Muscle of back (tissue), 13 donors: ENCODE measurements at places on chromosomes 1 and 21. TPM values are rescaled to one million over a fixed set of nuclear protein-coding genes. Genes with fewer than 3 reads are reported as not detected.

DNA sequence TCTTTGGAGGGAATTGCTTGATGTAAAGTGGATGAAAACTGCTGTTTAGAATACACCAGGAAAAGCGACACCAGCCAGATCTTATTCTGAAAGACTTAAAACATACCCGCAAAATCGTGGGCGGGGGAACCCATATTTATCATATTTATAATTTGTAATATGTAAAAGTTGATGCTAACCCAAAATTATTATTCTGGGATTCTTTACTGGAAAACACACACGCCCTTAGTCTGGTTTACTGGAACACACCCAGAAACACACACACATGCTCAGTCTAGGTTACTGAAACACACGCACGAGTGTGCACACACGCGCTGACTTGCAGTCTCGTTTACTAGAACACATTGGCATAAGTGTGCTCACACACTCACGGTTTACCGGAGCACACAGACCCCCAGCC is 32.5 kb downstream of the ATP5PO start:
- peak; percentile 40 for DNase-seq

- DNase-seq, result peak; percentile 60
Observed at GRCh38 chr1:89904219-89904980, 83.6 kb downstream of the LRRC8D start.

GRCh38 chr1:30123896-30124295 is 599.5 kb downstream of the MATN1 start:
- DNase-seq, result no peak

- DNase-seq, result no peak
Observed at GRCh38 chr1:231943084-231943483, 316.5 kb downstream of the DISC1 start.

GRCh38 chr1:22259551-22260282 is 116.8 kb upstream of the WNT4 start:
- DNase-seq, result no peak

DNA sequence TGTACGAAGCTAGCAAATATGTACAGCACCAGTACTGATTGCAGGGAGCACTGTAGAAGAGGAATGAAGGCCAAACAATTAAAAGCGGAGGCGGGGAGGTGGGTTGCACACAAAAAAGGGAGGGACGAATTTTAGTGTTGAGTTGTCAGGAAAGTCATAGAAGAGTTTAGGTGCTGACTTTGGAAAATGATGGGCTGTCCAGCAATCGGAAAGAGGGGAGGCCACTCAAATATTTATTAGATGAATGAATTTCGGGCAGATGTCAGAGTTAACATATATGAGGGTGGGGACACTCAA is 537 bp upstream of the ANKRD13C start:
- no peak for DNase-seq

DNA sequence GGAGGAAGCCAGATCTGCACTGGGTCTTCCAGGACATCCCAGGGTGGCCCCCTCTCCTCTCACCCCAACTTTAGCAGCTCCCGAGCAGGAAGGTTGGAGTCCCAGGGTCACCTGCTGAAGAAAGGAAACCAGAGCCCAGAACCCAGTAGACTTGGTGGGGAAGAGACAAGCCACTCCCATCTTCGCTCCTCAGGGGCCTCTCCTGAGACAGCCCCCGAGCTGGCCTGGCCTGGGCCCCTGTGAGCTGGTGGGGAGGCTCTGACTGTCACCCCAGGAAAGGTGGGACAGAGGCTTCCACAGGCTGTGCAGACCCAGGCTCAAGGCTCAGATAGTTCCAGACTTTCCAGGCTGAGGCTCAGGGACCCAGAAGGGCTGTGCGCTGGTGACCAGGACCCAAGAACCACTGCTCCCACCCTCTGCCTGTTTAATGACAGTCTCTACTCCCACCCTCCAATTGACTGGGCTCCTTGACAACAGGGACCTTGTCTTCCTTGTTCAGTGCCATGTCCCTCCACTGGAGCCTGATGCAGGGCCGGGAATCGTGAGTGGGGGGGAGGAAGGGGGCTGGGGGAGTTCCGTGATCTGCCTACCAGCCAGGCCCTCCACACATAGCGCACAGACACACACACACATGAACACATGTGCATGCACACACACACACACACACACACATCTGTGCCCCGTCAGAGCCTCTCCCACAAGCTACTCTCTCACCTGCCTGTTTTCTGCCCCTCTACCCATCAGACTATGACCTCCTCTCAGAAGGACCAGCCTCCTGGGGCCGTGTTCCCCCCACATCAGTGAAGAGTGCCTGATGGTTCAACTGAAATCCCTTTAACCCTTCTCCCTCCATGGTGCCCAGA is 401.2 kb downstream of the MATN1 start:
- no peak for DNase-seq

- peak; percentile 52 for DNase-seq
Observed at GRCh38 chr1:111199881-111200801, at the start of gene DENND2D. DENND2D (minus strand) TSS chr1:111200646; CDS start chr1:111200459, 187 bp downstream.

DNA sequence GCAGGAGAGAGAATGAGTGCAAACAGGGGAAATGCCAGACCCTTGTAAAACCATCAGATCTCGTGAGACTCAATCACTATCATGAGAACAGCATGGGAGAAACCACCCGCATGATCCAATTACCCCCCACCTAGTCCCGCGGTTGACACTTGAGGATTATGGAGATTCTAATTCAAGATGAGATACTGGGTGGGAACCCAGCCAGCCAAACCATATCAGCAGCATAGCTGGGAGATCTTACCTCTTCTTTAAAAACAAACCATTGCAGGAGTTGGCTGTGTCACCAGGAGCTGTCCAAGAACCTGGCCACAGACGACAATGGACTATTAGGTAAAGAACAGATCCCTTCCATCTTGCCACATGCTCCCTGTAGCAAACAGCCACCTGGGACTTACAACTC is 422.7 kb downstream of the MATN1 start:
- no peak for DNase-seq

Gene PTPN7
- 0.78 TPM for polyA plus RNA-seq

Gene AADACL4
- polyA plus RNA-seq, result not detected
